ENCODE measurements at places on chromosomes 1 and 21.

- H3K4me3 ChIP-seq, result peak overlapping the region; percentile 95
- DNase-seq, result no peak
- H3K27me3 ChIP-seq, result peaks cover 5% of the 10 kb centered on the region
- peaks cover 4% of the 10 kb centered on the region for H3K36me3 ChIP-seq
- peaks cover 21% of the 10 kb centered on the region for H3K4me1 ChIP-seq
Measured at GRCh38 chr1:48469616-48470480, 2.2 kb downstream of the SPATA6 start.

GRCh38 chr1:240190881-240191401 lies 99.3 kb downstream of the FMN2 start:
- no peaks in the 10 kb centered on the region for H3K36me3 ChIP-seq
- peaks cover 2% of the 10 kb centered on the region for H3K4me1 ChIP-seq
- no peak overlapping the region for H3K4me3 ChIP-seq
- peaks cover 3% of the 10 kb centered on the region for H3K27me3 ChIP-seq
- no peak overlapping the region for H3K27ac ChIP-seq

GRCh38 chr21:45800339-45801080 lies 157.0 kb downstream of the PCBP3 start:
- no peak overlapping the region for H3K27ac ChIP-seq
- no peaks in the 10 kb centered on the region for H3K36me3 ChIP-seq
- H3K4me1 ChIP-seq, result no peaks in the 10 kb centered on the region
- DNase-seq, result no peak
- no peak overlapping the region for H3K4me3 ChIP-seq
- H3K27me3 ChIP-seq, result no peaks in the 10 kb centered on the region

DNA sequence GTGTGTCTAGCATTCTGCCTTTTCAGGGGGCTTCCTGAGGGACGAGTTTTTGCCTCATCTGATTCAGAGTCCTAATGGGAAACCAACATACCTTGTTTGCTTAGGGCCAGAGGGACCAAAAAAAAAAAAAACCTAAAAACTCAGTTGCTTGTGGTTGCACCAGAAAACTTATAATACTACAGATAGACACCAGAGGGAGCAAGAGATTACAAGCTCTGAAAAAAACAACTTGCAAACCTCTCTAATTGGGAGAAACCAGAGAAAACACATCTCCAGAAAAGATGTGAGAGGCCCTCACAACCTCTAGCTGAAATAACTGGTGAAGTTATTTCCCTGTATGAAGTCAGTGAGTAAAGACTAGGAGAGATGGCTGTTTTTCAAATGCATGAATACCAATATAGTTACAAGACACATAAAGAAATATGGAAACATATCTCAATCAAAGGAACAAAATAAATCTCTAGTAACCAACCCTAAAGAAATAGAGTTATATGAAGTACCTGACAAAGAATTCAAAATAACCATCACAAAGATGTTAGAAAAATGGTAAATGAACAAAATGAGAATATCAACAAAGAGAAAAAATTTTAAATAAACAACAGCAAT lies 233.7 kb upstream of the NFIA start:
- H3K36me3 ChIP-seq, result no peaks in the 10 kb centered on the region
- H3K27ac ChIP-seq, result no peak overlapping the region
- DNase-seq, result no peak

DNA sequence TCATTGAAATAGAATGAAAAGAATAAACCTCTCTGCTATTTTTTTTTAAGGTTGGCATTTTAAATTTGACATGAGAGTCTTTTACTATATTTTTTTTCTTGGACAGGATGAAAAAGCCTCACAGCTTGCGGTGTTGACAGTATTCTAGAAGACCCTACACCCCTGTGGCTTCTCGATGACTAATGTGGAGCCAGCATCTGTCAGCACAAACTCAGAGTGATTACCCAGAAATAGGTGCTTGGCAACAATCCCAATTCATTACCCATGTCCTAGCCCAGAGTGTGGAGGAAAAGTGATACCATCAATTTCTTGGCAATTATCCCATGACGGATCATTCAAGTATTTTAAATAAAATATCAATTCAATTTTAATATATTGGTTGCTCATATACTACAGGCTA lies 186.8 kb upstream of the MAP1LC3C start:
- no peak overlapping the region for H3K4me3 ChIP-seq
- no peaks in the 10 kb centered on the region for H3K4me1 ChIP-seq
- H3K27me3 ChIP-seq, result peaks cover 7% of the 10 kb centered on the region

DNA sequence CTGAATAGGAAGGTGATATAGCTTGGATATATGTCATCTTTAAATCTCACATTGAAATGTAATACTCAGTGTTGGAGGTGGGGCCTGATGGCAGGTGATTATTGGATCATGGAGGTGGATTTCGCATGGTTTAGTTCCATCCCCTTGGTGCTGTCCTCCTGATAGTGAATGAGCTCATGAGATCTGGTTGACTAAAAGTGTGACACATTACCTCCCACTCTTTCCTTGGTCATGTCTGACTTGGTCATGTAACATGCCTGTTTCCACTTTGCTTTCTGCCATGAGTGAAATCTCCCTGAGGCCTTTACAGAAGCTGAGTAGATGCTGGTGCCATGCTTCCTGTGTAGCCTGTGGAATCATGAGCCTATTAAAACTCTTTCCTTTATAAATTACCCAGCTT lies 664.5 kb upstream of the NR5A2 start:
- no peak overlapping the region for H3K4me3 ChIP-seq
- H3K27me3 ChIP-seq, result peaks cover 2% of the 10 kb centered on the region
- no peaks in the 10 kb centered on the region for H3K36me3 ChIP-seq
- no peaks in the 10 kb centered on the region for H3K4me1 ChIP-seq

- H3K4me1 ChIP-seq, result no peaks in the 10 kb centered on the region
- H3K4me3 ChIP-seq, result no peak overlapping the region
- H3K27me3 ChIP-seq, result no peaks in the 10 kb centered on the region
- no peak for DNase-seq
Measured at GRCh38 chr1:71667216-71667615, 586.4 kb upstream of the ZRANB2 start.

GRCh38 chr1:108617008-108617723 lies 43.7 kb downstream of the HENMT1 start:
- H3K36me3 ChIP-seq, result peaks cover 8% of the 10 kb centered on the region
- DNase-seq, result no peak
- no peaks in the 10 kb centered on the region for H3K27me3 ChIP-seq

- H3K4me1 ChIP-seq, result no peaks in the 10 kb centered on the region
- H3K27ac ChIP-seq, result no peak overlapping the region
- no peak overlapping the region for H3K4me3 ChIP-seq
- no peaks in the 10 kb centered on the region for H3K36me3 ChIP-seq
- no peak for DNase-seq
Measured at GRCh38 chr1:113283914-113284313, 106.4 kb upstream of the MAGI3 start.

DNA sequence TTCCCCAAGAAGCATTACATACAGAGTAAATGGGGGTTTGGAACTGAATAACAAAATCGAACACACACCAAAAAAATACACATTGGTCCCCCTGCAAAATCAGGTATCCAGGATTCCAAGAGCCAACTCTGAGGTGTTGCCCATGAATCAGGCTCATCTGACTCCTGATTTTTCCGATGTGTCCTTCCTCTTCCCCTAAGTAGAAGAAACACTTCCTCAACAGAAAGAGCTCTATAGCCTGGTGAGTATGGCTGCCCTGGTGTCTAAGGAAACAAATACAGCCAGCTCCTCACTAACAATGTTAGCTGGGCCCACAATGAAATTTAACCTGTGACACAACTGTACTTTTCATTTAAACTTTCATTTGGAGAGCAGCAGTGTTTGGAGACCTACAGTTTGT lies 33.6 kb downstream of the ERI3 start:
- DNase-seq, result no peak
- no peaks in the 10 kb centered on the region for H3K27me3 ChIP-seq
- peaks cover 23% of the 10 kb centered on the region for H3K36me3 ChIP-seq
- peaks cover 10% of the 10 kb centered on the region for H3K4me1 ChIP-seq
- no peak overlapping the region for H3K4me3 ChIP-seq

GRCh38 chr1:76298399-76298798 lies 223.9 kb downstream of the ST6GALNAC3 start:
- H3K27ac ChIP-seq, result no peak overlapping the region
- no peaks in the 10 kb centered on the region for H3K36me3 ChIP-seq
- no peak for DNase-seq
- H3K4me1 ChIP-seq, result peaks cover 16% of the 10 kb centered on the region
- H3K4me3 ChIP-seq, result no peak overlapping the region

DNA sequence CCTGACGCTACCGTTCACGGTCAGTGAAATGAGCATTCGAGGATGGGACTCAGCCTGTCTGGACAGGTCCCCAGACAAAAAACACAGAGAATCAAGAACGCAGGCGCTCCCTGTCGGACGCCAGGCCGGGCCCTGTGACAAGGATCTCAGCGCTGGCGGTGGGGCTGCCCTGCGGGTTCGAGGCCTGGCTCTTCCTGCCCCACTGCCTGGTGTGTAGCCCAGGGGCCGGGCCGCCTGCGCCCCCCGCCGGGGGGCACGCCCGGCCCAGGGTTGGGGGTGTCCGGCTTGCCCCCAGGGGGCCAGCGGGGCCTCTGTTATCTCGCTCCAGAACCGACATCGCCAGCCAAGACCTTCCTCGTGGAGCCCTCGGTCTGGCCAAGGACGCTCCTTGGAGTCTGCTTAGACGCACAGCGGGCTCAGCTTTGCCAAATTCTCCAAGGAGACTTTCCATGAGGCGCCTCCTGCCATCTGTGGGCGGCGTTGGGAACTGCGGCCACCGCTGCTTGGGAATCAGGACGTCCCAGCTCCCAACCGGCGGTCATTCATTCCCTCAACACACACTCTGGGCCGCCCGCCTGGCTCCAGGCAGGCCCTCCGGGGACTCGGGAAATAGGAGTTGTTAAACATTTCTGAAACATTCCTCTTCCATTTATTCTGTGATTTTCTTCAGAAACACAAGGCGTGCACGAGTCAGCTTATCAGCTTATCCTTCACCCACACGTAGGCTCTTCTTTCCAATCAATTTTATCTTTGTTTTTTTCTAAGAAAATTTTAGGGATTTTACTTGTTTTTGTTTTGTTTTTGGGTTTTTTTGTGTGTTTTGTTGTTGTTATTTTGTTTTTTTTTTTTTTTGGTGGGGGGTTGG lies 11.3 kb upstream of the RIPK4 start:
- H3K4me1 ChIP-seq, result peaks cover 4% of the 10 kb centered on the region
- H3K27ac ChIP-seq, result no peak overlapping the region
- H3K27me3 ChIP-seq, result peaks cover 31% of the 10 kb centered on the region
- no peak for DNase-seq

DNA sequence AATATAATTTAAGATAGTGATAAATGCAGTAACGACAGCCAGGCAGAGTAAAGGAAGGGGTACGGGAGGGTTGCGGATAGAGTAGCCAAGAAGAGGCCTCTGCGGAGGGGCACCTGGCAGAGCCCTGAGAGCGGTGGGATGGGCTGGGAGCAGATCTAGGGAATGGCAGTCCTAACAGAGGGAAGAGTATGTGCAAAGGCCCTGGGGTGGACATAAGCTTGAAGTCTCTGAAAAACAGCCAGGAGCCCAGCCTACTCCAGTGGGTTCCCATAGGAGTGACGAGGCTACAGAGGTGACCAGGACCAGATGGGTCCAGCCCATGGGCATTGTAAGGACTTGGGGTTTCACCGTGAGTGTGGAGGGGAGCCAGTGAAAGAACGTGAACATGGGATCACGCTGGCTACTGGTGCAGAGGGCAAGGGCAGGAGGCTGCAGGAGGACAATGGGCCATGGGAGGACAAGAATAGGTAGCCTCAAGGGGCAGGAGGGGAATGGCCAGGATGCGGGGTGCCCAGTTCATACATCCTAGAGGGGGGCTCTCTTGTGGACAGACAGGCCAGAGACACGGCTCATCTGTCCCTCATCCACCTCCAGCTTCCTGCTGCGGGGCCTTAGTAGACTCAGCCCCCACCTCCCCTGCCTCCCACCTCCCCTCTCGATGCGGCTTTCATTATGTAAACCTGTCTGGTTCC lies 185.7 kb upstream of the VAMP3 start:
- no peak for DNase-seq
- no peak overlapping the region for H3K27ac ChIP-seq
- H3K36me3 ChIP-seq, result no peaks in the 10 kb centered on the region
- peaks cover 4% of the 10 kb centered on the region for H3K27me3 ChIP-seq
- no peak overlapping the region for H3K4me3 ChIP-seq

- no peak overlapping the region for H3K4me3 ChIP-seq
- no peaks in the 10 kb centered on the region for H3K4me1 ChIP-seq
- H3K27me3 ChIP-seq, result peaks cover 2% of the 10 kb centered on the region
- no peak overlapping the region for H3K27ac ChIP-seq
Measured at GRCh38 chr1:184656221-184656620, 98.4 kb downstream of the EDEM3 start.

DNA sequence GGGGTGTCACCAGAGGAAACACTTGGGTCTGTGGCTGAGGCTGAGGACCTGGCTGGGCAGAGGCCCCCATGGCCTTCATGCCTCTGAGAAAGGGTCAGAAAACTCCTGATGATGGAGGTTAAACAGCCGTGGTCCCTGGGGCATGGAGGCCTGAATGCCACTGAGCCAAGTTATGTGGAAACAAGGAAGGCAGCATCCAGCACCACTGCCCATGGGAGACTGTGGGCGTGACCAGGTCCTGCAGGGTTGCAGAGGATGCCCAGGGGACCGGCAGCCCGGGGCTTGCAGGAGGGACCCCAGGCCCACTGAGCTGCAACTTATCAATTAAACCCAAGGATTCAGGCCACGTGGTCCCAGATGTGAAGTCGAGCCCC lies 18.9 kb upstream of the COL6A2 start:
- no peak for DNase-seq
- no peaks in the 10 kb centered on the region for H3K36me3 ChIP-seq
- H3K4me3 ChIP-seq, result no peak overlapping the region
- H3K27me3 ChIP-seq, result peaks cover 6% of the 10 kb centered on the region
- no peaks in the 10 kb centered on the region for H3K4me1 ChIP-seq

DNA sequence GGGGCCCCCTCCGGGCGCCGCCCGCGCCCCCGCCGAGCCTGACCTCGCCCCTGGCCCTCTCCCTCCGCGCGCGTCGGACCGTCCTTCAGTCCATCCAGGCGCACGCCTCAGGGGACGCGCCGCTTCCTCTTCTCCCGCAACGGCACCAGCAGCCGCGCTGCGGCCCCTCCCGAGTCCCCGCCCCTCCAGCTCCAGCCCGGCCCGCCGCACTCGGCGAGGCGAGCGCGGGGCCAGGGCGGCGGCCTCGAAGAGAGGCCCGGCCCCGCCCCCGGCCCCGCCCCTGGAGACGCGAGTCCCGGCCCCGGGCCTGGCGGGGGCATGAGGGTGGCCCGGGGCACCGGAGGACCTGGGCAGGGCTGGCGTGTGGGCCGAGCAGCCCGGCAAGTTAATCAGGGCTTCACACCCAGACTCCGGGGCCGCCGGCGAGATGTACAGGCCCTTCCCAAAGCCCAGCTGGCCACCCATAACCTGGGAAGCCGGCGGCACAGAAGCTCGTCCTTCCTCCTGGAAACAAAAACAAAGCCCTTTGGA lies at the start of gene IGSF3:
IGSF3 (minus strand) TSS at position 159 of the 531 bp plus-strand sequence. CDS start 1,407 bp downstream, outside the sequence.
- no peak within 1 kb of the TSS for H3K27ac ChIP-seq
- peaks cover 20% of the 10 kb centered on the region for H3K27me3 ChIP-seq
- H3K4me1 ChIP-seq, result peaks cover 4% of the 10 kb centered on the region
- no peaks in the 10 kb centered on the region for H3K36me3 ChIP-seq
- peak; percentile 13 for DNase-seq

Data from memory B cell (primary cell).